Foreskin melanocyte (primary cell): ENCODE measurements at places on chromosomes 2 and 18.
A peak's percentile ranks its signal among the peaks of the same experiment; 100 is the strongest.

DNA sequence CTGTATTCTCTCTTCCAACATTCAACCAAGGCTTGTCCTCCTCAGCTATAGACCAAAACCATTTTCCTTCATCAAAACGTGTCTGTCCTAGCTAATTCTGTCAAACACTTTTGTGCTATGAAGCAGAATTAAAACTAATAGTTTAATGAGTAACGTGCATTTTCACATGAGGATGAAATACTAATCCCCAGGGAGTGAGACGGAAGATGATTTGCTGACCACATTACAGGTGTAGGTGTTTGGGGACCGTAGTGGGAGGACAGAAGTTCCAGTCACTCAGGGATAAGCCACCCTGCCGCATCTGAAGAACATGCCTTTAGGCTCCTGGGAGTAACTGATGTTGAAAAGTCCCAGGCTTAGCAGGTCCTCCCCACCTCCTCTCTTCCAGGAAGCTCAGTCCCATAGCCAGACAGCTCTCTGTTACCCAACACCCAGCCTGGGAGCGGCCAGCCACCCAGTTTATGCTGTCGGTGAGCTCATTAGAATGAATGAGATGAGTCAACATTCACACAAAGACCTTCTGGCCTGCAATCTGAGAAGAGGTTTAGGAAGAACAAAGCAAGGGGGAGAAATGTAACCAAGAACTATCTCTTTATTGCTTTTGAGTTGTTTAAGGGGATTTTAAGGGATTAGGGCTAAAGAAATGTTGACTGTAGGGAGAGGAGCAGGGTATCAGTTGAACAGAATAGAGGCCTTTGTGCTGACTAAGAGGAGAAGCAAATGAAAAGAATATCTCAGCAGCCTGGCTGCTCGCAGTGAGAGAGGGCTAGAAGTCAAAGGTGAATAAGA is 122.5 kb downstream of the FOXI3 start:
- no peak for DNase-seq

- peak; percentile 32 for DNase-seq
Measured at GRCh38 chr18:36808681-36809080, 20.1 kb downstream of the TPGS2 start.

GRCh38 chr18:75213611-75214331 is 3.2 kb downstream of the TSHZ1 start:
- no peak for DNase-seq

DNA sequence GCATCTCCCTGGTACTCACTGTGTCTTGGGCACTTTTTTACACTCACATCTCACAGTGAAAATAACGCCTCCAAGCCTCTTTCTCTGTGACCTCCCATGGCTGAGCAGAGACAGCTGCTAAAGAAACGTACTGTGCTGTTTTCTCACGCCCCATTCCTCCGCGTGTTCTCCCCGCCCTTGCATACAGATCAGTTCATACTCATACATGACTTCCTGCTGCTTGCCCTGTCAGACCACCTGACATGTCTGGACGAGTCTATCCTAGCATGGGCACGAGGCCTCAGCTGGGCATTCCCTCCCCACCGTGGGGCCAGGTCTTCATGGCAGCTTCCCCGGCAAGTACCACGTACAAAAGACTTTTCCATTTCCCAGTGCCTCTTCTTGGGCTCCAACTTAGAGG is 21.2 kb upstream of the IL1A start:
- no peak for DNase-seq

DNA sequence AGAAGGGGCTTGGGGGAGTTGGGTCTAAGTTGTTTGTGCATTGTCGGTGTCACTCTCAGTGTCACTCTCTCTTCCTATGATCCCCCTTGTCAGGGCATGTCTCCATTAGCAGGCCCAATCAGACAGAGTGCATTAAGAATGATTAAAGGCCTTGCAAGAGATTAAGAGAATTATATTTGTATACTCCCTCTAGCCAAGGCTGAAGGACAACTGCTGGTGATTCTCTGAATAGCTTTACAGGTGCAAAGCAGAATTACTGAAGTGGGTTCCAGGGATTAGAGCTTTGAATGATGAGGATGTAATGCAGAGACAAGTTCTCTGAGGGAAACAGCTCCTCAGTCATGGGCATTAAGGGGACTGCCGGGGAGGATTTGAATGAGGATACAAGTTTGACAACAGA is 104.8 kb upstream of the LGALSL start:
- DNase-seq, result no peak

GRCh38 chr2:238423561-238424312 is 3.0 kb upstream of the ASB1 start:
- DNase-seq, result no peak

GRCh38 chr18:32302806-32303205 is 113.0 kb downstream of the MEP1B start:
- DNase-seq, result no peak
